ENCODE measurements at places on chromosomes 6 and 20.

GRCh38 chr6:132235596-132236280 is 165.5 kb downstream of the MOXD1 start:
- no peak for DNase-seq

DNA sequence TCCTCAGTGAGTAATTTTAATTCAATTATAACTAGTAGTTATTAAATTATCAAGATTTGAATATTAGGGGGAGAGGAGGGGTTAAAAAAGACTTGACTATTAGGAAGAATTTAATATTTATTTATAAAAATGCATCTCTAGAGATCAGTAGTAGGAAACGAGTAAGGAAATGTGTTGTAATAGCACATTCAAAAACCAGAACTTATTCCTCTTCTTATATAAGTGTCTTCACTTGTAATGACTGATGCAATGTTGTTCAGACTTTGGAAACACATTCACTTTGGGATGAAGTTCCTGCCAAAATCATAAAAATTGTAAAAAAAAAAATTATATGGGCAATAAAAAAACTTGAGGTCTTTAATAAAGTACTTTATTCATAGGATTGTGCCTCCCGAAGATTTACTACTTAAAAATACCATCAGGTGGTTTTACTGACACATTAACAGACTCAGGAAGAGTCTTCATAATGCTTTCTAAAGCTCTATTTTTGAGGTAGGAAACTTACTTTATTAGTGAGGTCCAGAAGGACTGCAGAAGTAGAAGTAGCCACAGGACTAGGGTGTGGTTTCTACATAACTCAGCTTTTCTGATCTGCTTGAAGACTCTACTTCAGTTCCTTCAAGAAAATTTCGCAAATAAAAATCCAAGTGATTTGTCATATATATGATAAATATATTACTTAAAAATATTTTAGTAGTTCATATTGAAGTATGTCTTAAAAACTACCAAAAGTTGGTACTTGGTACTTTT is 59.8 kb downstream of the CCDC170 start:
- DNase-seq: no peak

- no peak for DNase-seq
Observed at GRCh38 chr6:150145427-150145826, 2.6 kb downstream of the PPP1R14C start.

- DNase-seq: no peak
Observed at GRCh38 chr6:100479179-100480035, 14.7 kb upstream of the SIM1 start.

- peak; percentile 32 for DNase-seq
Observed at GRCh38 chr6:95866732-95867131, 149.0 kb upstream of the FUT9 start.

- DNase-seq: no peak
Observed at GRCh38 chr6:119002069-119002468, 67.1 kb upstream of the MCM9 start.

- DNase-seq: no peak
Observed at GRCh38 chr6:44734886-44735629, 347.6 kb downstream of the CDC5L start.

- no peak for DNase-seq
Observed at GRCh38 chr20:40305303-40305702, 383.7 kb downstream of the MAFB start.

- DNase-seq: no peak
Observed at GRCh38 chr6:157538168-157538567, 157.2 kb downstream of the ZDHHC14 start.

- no peak for DNase-seq
Observed at GRCh38 chr6:158769771-158770432, 49.3 kb downstream of the EZR start.

- no peak for DNase-seq
Observed at GRCh38 chr20:56222201-56222600, 26.3 kb upstream of the MC3R start.

GRCh38 chr6:80234401-80234800 is 127.9 kb downstream of the BCKDHB start:
- no peak for DNase-seq

- no peak for DNase-seq
Observed at GRCh38 chr20:11847827-11848226, 69.9 kb upstream of the BTBD3 start.

DNA sequence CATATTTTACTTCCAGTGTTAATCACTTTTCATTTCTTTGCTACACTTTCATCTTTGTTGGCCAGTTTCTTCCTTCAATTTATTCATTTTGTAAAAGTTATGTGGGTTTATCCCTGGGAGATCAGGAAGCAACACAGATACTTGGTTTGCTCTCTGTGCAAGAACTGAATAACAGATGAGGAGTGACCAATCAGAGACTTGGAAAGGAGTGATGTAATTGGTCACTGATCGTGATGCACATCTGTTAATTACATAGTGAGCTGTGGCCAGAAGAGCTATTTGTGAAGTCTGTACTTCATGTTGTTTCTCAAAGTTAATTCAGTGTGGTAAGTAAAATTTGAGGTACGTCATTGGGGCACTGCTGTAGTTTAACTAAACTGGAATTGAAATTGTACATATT is 21.3 kb downstream of the ANKRD6 start:
- no peak for DNase-seq

GRCh38 chr20:50886184-50886790 is 45.0 kb downstream of the ADNP start:
- DNase-seq: no peak

GRCh38 chr20:432208-432607 is 24.1 kb downstream of the RBCK1 start:
- no peak for DNase-seq

- DNase-seq: no peak
Observed at GRCh38 chr6:151018046-151018445, 152.5 kb downstream of the MTHFD1L start.

- no peak for DNase-seq
Observed at GRCh38 chr6:16322666-16323312, 84.4 kb downstream of the GMPR start.

DNA sequence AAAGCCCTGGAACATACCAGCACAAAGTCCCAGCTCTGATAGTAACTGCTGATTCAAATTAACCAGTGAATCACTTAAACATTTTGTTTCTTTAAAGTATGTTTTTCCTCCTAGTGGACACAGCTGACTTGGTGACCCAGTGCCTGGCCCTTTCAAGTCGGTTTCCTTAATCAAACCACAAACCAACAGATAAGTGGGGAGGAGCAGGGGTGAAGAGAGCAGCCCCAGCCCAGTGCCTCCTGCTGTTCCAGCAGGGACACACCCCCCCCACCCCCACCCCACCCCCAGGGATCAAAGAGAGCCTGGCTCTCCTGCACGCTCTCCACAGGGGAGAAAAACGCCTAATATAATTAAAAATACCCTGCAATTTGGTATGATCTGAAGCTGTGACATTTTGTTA is 55.4 kb upstream of the TBXT start:
- no peak for DNase-seq

DNA sequence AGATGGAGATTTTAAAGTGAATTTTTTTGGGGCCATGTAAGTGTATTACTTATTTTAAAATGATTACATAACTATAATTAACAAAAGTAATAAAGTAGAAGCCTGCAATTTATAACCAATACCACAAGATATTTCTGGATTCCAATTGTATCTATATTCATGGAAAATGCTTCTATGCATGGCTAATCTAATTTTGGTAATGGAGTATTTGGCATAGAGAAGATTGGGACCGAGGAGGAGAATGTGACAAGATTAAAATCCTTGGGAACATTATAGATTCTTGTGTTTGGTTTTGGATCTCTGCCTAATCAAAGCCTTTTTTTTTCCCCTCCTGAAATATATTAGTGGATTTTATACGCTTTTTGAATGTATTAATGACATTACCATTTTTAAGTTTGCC is 12.9 kb upstream of the TMX4 start:
- DNase-seq: no peak

- DNase-seq: no peak
Observed at GRCh38 chr6:39389484-39389767, 66.9 kb upstream of the KCNK16 start.

- DNase-seq: no peak
Observed at GRCh38 chr6:25130518-25130917, 148.7 kb upstream of the CARMIL1 start.

GRCh38 chr6:85923013-85923430 is 280.3 kb upstream of the SYNCRIP start:
- peak; percentile 31 for DNase-seq

DNA sequence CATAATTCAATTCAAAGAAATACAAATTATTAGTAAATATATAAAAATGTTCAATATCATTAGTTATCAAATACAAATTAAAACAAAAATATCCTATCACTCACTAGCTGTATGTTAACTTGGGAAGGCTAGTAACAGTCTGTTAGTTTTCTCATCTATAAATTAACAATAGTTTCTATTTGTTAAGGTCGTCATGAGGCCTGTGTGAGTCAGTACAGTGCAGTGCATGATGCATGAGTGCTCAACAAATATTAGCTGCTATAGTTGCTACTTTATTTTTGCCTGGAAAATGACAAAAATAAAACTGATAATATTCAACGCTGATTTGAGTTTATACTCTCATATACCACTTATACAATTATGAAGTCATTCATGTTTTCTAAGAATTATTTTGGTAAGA is 401.6 kb upstream of the RUNX2 start:
- DNase-seq: no peak

GRCh38 chr6:105994118-105994590 is 92.0 kb upstream of the PRDM1 start:
- peak; percentile 44 for DNase-seq

DNA sequence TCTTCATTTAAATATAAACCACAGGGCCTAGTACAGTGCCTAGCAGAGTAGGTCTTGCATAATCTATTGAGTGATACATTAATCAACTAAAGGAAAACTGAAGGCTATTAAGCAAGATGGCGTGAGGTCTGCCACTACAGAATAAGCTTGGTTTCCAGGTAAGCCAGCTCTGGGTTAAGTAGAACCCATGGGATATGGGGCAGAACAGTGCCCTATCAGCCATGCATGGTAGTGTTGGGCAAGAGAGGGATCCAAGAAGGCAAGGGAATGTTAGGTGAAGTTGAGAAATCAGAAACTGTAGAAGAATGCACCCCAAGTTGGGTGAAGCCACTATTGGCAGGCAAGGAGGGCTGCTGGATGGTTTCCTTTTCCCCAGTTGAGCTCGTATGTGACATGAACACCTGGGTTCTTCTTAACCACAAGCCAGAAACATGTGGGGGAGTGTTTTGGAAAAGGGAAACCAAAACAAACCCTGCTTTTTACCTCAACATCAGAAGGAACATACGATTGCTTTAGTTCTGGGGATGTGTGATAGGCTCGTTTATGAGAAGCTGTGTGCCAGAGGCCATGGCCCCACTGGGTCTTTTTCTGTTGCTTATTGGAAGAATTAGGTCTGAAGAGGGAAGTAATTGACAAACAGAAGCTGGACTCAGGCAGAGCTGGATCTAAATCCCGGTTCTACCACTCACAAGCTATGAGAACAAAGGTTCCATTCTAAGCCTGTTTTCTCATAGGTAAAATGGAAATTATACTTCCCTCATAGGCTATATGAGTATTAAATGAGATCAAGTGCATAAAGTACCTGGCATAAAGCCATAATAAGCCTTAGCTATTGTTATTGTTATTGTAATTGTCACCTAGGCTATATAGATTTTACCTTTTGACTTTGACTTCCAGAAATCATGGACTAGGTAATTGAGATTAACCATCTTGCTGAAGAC is 33.5 kb downstream of the NEDD9 start:
- no peak for DNase-seq

GRCh38 chr6:55713436-55713835 is 134.4 kb upstream of the HMGCLL1 start:
- DNase-seq: no peak

Measured in WTC11 (cell line).